ENCODE measurements at places on chromosomes 3 and 15. TPM values are rescaled to one million over a fixed set of nuclear protein-coding genes. Genes with fewer than 3 reads are reported as not detected.

- DNase-seq: peak; percentile 77
These were observed 16.2 kb upstream of the VILL start for GRCh38 chr3:37974121-37975083.

DNA sequence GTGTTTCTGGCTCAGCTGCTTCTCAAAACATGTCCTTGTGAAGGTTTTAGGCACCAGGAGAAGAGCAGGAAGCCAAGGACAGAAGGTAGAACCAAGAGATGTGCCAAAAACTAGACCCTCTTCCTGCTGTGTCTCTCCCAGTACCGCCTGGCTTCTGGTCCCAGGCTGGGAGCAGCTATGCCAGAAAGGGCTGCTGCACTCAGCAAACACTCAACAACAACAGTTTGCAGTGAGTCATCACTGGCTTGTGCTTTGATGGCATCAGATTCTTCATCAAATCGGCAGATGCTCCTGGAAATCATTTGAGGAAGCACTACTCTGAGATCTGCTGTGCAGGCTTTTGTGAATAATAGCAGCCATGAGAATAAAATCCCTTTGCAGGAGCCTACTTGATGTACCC, 63.2 kb downstream of the DGKG start:
- no peak for DNase-seq

FSIP1 gene
- 0.10 TPM for total RNA-seq

GRCh38 chr3:160379628-160380214, 19.3 kb downstream of the IFT80 start:
- DNase-seq: no peak

DNA sequence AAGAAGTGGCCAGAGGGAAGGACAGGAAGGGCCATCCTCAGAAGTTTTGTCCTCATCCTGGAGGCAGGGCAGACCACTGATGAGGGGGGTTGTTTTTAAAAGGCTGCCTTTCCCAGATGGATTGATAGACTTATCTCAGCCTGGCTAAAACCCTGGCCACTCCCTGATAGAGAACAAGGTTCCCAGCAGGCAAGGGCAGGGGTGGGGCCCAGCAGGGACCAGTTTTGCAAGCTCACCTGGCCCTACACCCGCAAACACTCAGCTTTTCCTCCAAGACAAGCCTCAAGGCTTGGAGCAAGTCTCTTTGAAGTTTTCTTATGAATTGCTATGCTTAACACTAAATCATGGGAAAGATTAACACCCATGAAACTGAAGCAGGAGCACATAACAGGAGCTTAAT, 9.1 kb downstream of the LIPC start:
- DNase-seq: no peak

Data from tongue (tissue), 3 donors.